ENCODE measurements at places on chromosomes 11 and 22.

DNA sequence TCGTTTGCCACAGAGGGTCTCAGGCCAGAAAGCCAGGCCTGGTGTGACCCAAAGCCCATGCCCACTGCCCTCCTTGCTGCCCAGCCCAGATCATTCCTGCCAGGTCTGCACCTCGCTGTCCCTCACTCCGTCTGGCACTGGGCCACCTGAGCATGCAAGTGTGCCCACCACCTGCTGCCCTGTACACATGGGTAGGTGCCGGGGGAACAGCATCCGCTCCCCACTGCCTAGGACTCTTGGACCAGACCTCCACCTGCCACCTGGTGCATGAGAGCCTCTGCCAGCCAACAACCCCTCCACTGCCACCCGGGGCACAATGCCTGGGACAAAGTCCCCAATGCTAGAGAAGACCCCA is 12.5 kb downstream of the MGAT3 start:
- no peak for DNase-seq

DNA sequence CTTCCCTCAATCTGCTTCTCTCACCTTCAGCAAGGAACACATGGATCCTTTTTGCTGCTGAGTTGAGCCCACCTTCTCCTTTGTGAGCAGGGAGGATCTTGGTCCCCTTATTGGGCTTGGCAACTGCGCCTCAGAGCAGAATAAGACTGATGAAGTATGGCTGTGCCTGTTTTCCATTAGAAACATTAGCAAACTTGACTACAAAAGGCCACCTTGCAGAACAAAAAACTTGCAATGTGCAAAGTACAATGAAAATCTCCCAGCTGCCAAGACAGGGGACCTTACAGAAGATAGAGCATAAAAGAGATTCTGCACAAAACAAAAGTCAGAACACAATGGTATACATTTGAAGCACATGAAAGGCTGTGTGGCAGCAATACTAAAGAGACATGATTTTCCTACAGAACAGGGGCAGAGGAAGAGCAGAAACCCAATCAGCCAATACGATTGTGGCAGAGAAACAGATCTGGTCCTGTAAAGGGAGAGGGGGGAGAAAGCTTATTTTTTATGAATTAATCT is 173.5 kb upstream of the SNX19 start:
- DNase-seq = no peak

GRCh38 chr11:111612224-111612623 is 10.0 kb downstream of the SIK2 start:
- DNase-seq = no peak

- no peak for DNase-seq
Measured at GRCh38 chr11:27228906-27229290, 134.1 kb downstream of the CCDC34 start.

- no peak for DNase-seq
Measured at GRCh38 chr11:114145166-114145775, 85.8 kb downstream of the ZBTB16 start.

DNA sequence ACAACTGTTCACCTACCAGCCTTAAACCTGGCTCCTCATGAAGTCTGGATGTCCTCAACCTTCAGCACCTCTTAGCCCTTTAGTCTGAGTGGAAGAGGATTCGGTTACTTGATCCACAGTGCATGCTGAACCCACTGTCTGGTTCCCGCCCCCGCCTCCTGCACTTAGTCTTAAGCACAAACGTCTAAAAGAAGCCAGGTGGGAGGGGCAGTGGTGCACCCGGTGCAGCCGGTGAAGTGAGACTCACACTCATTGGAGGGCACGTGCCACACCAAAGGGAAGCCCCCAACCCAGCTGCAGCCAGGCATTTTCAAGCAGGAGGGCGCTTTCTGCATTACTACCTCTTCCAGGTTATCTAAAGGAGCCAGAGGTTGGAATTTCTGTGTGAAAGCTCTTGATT is 146.8 kb downstream of the COMMD9 start:
- DNase-seq = no peak

- peak; percentile 61 for DNase-seq
Measured at GRCh38 chr11:79094616-79095015, 346.2 kb downstream of the TENM4 start.

DNA sequence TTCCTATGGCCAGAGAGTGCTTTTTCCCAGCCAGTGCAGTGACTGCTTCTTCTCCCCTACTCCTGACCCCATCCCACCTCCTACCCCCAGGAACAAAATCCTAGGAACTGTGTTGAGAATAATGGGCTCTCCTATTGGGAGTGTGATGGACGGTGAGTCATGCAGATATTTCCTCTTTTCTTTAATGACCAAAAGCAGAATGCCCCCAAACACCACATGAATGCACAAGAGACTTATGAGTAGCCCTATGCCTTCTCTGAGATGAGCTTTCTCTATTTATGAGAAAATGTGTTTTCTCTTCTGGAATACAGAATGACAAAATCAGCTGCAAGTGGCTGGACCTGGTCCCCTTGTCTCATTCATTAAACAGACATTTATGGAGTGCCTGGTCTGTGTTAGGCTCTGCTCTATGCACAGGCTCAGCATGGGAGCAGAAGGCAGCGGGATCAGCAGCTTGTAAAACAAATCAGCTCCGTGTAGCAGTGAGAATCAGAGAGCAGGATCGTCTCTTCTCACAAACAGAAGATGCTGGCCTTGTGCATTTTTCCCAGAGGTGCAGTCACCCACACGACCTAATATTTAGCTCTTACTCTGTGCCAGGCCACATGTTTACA is 47.5 kb upstream of the GALNT18 start:
- no peak for DNase-seq

GRCh38 chr11:35676611-35676965 is 14.0 kb downstream of the TRIM44 start:
- no peak for DNase-seq

- no peak for DNase-seq
Measured at GRCh38 chr11:108084811-108085210, 36.6 kb upstream of the ACAT1 start.

- no peak for DNase-seq
Measured at GRCh38 chr11:70712471-70712870, 314.1 kb downstream of the CTTN start.

GRCh38 chr11:112348480-112349029 is 87.9 kb upstream of the PLET1 start:
- no peak for DNase-seq

DNA sequence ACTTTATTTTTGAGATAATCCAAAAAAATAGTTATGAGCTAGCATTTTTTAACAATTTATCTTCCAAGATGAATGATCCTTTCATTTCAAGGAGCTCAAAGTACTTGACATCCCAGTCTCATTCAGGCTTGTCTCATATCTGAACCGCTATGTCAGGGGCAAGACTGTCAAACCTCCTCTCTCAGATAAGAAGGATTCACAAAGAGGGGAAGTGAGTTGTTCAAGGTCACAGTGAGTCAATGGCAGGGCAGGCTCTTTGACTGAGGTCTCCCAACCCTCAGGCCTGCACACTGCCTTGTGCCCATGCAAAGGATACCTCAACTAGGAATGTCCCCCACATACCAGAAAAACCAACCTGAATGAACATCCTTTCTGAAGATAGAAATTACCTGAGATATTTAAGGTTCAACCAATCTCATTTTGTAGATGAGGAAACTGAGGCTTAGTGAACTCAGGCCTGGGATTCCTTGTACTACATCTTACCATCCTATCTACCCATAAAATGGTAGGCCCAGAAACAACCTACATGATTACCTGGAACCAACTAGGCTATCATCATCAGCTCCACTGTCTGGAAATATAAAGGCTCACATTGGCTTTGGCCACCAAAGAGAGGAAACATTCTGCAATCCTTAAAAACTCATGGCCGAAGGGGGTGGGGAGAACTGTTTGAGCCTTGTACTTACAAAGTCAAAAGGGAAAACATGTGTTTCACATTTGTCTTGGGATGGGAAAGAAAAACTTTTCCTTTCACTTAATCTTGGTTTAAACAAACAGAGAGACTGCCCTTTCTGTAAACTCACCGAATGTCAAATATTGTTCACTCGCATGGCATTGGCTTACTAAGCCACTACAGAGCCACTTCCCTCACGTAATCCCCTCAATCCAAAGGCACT is 51.1 kb downstream of the LIF start:
- no peak for DNase-seq

- DNase-seq = no peak
Measured at GRCh38 chr11:32005786-32006416, 85.0 kb upstream of the RCN1 start.

GRCh38 chr11:128786507-128786906 is 80.6 kb downstream of the KCNJ1 start:
- no peak for DNase-seq

DNA sequence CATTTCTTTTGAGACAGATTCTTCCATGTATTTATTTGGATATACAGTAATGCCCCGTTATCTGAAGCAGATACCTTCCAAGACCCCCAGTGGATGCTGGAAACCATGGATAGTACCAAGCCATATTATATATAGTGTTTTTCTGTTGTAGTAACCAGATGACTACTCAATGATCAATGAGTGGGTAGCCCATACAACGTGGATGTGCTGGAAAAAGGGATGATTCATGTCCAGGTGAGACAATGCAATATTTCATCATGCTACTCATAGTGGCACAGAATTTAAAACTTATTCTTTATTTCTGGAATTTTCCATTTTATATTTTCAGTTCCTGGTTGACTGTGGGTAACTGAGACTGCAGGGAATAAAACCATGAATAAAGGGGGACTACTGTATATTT is 427.5 kb downstream of the METTL15 start:
- DNase-seq = no peak

DNA sequence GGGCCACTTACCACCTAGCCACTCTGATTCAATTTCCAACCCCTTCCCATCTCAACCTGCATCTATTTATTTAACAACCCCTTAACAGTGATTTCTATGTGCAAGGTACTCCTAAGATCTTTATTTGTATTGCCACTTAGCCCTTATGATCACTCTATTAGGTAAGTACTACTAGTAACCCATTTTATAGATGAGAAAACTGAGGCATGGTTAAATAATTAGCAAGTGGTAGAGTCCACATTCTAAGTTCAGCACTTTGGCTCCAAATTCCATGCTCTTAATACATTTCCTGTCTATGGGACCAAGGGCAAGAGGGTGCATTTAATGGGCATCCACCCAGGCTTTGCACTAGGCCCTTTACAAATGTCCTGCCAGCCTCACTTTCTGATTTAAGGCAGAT is 38.1 kb upstream of the CSNK2A3 start:
- DNase-seq = no peak

GRCh38 chr11:93063086-93063485 is 93.6 kb downstream of the MTNR1B start:
- no peak for DNase-seq

DNA sequence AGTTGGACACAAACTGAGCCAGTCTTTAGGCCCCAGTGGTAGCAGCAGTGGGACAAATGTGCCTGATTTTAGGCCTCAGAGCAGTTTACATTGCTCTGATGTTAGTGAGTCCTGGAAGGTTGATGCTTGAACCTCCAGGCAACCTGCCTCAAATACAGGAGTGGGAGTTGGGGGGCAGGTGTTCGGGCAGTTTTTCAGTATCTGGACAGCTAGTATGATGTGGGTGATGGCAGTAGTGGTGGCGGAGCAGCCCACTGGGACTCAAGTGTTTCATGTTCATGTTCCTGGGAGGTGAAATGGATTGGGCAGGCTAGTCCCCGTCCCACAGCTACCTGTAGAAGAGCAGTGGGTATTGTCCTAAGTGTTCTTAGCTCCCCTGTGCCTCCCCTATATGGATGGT is 857.8 kb downstream of the JRKL start:
- DNase-seq = no peak
